ENCODE measurements at places on chromosomes 7 and 10.

GRCh38 chr7:17367502-17367901 is 69.0 kb downstream of the AHR start:
- DNase-seq, result peak; percentile 23

DNA sequence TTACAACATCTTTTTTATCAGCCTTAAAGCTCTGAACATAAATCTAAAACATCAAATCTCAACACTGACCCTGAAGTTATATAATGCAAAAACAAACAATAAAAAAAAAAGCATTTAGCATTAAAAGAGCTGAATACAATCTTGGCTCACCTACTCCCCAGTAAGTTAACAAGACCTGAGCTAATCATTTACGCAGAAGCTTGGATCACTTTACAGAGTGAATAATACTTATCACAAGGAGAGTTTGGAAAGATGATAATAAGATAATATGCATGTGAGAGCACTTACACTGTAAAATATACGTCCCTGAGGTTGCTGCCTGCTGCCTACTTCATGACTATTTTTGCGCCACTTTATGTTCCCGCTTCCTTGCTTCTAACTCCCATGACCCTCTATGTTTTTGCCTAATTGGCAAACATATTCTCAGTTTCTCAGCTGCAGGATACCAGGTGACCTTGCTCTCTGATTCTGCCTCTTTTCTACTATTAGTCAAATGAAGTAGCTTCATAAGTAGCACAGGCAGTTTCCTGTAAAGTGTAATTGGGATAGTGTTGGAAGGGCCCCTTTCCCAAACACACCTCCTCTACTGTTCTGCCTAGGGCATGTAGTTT is 333.6 kb downstream of the LRRTM3 start:
- DNase-seq, result no peak

- DNase-seq, result no peak
Observed at GRCh38 chr10:86226016-86226415, 140.6 kb downstream of the GRID1 start.

GRCh38 chr10:650886-651615 is 38.4 kb downstream of the DIP2C start:
- peak; percentile 20 for DNase-seq

- no peak for DNase-seq
Observed at GRCh38 chr10:101903827-101904550, 60.4 kb upstream of the KCNIP2 start.

DNA sequence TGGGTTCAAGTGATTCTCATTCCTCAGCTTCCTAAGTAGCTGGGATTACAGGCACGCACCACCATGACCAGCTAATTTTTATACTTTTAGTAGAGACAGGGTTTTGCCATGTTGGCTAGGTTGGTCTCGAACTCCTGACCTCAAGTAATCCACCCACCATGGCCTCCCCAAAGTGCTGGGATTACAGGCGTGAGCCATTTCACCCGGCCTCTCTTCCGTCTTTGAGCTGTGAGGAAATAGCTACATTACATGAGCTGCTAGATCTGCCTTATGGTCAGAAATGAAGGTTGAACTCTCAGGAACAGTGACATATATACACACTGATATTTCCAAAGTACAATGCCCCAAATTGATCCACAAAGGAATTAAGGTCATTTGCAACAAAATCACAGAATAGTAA is 2.4 kb downstream of the BLVRA start:
- no peak for DNase-seq

DNA sequence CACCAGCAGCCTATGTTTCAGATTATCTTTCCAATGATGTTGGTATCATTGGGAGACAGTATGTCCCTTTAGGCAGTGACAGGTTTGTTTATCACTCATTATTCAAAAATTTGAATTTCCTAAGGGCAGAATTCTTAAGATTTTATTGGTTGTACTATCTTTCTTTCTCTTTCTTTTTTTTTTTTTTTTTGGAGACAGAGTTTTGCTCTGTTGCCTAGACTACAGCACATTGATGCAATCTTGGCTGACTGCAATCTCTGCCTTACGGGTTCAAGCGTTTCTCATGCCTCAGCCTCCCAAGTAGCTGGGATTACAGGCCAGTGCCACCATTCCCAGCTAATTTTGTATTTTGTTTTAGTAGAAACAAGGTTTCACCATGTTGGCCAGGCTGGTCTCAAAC is 111.2 kb downstream of the PON1 start:
- peak; percentile 4 for DNase-seq

GRCh38 chr10:14536241-14537213 is 205.8 kb upstream of the FRMD4A start:
- DNase-seq, result peak; percentile 71

- no peak for DNase-seq
Observed at GRCh38 chr7:3911685-3912084, 610.6 kb downstream of the SDK1 start.

DNA sequence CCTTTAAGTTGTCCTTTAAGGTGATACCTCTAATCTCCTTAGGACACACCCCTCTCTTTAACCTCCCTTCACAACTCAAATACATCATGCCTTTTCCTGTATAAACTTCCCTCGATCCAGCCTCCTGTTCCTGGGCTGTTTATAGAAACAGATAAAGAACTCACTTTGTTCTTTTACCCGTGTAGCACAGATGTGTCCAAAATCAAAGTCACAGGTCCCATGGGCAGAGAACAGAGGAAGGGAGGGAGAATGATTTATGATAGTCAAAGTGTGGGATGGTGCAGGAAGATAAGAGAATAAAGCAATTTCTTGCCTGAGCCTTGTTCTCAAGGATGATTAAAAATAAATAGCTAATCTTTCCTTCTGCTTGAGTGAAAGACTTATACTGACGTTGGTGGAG is 50.3 kb upstream of the CABCOCO1 start:
- DNase-seq, result no peak

DNA sequence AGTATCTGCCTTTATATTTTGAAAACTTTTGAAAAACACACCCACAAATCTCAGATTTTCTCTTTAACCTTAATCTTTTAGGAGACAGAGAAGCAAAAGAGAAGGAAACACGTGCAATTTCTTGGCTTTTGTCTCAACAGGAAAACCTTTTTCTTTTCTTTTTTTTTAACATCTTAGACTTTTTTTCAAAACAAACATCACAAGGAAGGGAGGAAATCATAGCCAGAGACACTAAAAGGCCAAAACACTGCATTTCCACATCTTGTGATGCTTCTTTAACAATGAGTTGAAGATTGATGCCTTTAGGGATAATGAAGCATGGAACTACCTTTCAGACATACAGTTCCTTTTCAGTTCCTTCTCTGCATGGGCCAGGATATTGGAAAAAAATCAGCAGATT is 136.6 kb upstream of the NRBF2 start:
- no peak for DNase-seq

DNA sequence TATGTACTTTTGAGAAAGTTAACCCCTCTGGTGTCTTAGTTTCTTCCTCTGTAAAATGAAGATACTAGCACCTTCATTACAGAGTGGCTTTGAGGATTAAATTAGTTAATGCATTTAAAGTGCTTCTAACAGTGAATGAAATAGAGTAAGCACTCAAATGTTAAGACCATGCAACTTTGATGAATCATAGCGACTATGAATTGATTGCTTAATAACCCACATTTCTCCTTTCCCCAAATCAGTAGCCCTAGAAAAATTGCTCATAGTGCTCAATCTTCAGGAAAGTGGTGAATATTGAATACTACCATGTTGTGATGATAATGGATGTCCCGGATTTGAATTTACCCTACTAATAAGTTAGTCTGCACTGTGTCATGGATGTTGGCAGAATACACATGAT is 48.1 kb downstream of the CD36 start:
- DNase-seq, result peak; percentile 58

- DNase-seq, result no peak
Observed at GRCh38 chr7:144474800-144475615, 71.5 kb upstream of the NOBOX start.

DNA sequence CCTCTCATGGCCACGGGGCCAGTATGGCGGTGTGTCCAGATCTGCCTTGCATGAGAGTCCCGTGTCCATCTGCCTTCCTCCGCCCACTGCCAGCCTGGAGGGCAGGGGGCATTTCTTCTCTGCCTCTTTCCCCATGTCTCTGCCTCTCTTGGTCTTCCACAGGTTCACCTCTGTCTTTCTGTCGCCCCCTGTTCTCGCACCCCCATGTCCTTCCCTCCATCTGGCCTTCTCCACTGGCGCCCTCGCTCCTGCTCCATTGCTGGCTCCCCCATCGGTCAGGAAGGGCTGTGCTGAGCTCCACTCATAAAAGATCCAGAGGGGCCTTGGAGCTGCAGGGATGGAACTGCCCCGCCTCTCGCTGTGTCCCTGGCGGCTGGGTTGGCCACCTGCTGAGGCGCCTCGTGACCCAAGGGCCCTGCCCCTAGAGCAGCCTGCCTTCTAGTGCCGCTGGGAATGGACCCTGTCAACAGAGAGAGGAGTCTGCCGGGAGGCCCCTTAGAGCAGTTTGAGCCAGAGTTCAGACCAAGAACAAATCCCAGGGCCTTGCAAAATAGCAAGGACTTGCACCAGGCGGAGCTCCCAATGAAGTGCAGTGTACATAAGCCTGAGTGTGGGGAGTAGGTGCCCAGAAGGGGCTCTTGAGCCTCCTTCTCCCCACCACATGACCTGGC is 42.0 kb downstream of the GOLGA7B start:
- no peak for DNase-seq

GRCh38 chr10:133161486-133162109 is 1.6 kb downstream of the KNDC1 start:
- no peak for DNase-seq

DNA sequence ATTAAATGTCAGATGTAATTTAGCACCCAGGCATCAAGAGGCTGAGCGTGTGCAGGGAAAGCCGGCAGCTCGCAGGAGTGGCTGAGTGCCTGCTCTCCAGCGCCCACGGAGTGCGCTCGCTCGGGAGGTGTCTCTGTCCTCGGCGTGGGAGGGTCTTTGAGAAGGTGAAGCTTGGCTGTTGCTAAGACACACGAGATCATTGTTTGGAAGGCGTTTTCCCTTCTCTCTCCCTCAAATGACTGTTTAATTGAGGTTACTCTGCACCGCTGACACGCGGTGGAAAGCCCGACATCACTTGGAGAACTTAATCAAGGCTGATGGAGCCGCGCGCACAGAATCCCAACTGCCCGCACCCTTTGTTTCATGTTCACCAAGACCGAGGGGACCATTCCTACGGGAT is 414.6 kb downstream of the DNAJB6 start:
- no peak for DNase-seq

GRCh38 chr10:633279-634245 is 55.9 kb downstream of the DIP2C start:
- no peak for DNase-seq

DNA sequence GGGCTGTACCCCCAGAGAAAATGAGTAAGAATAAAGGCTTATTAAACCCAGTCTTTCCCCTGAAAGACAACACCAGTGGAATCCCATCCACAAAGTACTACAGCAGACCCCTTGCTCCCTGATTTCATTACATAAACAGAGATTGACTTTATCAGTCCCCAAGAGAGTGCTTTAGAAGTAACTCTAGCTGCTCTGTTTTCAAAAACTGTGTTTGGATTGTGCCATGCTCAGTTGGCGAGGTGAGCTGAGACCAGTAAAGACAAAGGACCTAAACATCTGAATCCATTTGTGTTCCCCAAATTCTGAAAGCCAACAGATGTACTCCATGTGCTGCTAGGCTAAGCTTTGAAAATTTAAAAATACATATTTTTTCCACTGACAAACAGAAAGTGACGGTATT is 127.0 kb downstream of the ATE1 start:
- DNase-seq, result no peak

DNA sequence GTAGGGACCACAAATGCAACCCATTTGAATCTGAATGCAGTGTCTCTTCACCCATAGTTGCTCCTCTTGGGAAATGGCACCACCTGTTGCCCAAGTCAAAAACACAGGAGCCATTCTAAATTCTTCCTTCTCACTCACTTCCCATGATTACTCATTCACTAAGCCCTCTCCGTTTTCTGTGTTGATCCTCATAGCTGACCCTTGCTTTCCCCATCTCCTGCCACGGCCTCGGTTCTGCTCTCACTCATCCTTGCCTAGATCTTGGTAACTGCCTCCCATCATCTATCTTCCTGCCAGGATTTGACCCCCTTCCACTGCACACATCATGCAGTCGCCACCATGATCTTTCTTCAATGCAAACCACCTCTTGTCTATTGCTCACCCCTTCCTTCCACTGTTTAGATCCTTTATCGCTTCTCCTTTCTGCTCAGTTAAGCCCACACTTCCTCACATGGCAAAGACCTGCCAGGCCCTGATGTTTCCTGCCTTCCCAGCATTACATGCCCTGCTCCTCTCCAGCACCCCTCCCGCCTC is 19.0 kb upstream of the CPN1 start:
- DNase-seq, result peak; percentile 7

- DNase-seq, result no peak
Observed at GRCh38 chr10:3559527-3559926, 225.5 kb downstream of the KLF6 start.

- DNase-seq, result peak; percentile 4
Observed at GRCh38 chr7:107078517-107078966, 34.0 kb downstream of the PRKAR2B start.

DNA sequence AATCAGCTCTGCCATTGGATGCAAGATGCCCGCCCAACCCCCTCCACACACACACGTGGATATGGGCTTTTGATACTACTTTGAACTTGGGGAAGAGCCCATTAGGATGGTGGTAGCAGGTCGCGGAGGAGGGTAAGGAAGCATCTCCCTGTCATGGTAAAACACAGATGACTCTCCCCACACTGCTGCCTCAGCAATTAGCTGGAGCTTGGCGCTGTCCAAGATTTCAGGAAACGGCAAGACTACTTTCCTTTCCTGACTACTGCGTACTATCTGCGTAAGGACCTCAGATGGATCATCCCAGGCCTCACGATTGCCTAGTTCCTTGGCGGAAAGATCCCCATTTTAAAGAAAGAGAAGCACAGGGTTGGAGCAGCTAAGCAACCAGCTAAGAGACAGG is 134.3 kb downstream of the C10orf90 start:
- DNase-seq, result peak; percentile 19

DNA sequence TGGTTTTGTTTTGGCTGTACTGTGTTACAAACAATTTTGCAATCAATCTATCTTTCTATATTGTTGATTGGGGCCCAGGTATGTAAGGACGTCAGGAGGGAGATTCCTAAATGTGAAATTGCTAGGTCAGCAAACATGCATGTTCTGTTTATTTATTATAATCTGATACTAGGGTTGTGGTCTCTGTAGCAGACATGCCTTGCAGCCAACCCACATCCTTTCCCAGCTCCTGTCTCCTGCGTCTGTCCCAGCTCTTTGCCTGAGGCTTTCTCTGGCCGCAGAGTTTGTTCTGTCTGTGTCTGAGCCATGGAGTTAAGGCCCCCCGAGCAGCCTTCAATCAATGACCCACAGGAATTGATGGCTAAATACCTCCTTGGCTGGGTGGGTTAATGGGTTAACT is 124.0 kb upstream of the ZEB1 start:
- DNase-seq, result no peak

GRCh38 chr7:142454862-142455261 is 197.0 kb upstream of the PRSS58 start:
- no peak for DNase-seq

- peak; percentile 18 for DNase-seq
Observed at GRCh38 chr10:88759366-88760101, at the start of gene LIPN. TSS of gene LIPN (plus strand) at chr10:88760020. CDS start at chr10:88761406, 1,386 bp downstream.

DNA sequence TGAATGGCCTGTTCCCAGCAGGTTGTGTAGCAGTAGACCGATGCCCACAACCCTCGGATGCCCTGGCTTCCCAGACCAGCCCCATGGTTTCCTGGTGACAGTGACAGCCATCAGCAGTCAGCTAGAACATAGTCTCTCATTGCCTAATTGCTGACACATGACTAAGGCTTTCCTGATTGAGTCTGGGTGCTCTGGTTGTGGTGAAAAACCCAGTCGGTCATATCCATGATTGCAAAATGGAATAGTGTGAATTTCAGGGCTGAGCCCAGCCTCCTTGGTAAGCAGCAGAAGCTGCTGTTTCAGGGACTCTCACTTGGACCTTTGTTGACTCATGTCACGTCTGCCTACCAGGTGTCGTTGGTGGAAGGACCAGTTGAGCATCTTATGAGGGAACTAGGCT is 36.6 kb downstream of the POR start:
- peak; percentile 87 for DNase-seq
